Fibroblast of skin of right quadriceps (primary cell): ENCODE measurements at places on chromosomes 5 and 9.

DNA sequence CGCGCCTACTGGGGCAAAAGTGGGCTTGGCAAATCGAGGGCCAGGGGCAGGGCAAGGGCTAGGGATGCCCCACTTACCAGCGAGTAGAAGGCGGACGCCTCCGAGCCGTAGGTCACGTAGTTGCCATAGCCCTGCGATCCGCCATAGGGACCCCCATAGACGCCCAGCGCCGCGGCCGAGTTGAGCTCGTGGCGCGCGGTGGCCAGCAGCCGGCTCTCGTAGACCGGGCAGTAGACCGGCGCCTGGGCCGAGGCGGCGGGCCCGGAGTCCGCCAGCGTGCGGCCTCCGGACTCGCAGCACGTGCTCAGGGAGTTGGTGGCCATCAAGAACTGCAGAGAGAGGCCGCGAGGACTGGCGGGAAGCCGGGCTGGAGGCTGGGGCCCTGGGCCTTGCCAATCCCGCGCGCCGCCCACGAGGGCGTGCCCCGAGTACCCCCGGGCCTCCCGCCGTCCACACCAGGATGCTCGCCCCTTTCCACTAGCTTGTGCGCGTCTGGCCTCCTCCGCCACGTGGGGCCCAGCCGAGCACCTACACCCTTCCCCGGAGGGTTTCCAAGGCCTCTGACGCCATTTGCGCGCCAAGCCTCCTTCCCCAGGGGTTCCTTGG lies 891 bp downstream of the IRX4 start:
- no peak for DNase-seq

DNA sequence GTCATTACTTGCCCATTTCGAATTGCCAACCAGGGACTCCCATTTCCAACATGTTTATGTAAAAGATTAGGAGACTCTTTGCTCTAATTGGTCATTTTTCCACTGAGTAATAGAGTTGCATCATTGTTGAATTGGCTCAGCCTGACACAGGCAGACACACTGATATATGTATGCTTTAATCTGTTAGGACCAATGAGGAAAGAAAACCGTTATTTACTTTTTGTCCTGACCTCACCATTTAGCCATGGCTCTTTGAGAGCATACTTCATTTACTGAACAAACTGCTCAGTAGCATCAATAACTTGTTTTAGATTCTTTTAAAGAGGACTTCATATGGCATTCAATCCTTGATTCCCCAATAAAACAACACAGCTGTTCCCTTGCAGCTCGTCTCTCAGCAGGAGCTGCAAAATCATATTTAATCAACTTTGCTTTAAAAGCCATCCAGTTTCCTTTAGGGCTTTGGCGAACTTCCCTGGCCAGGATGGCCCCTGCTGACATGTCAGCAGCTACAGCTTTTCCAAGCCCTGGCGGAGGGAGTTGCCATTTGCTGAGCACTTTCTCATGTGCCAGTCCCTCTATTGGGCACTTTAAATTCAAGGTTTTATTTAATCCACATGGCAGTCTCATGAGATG lies 251.5 kb upstream of the TNC start:
- peak; percentile 80 for DNase-seq

DNA sequence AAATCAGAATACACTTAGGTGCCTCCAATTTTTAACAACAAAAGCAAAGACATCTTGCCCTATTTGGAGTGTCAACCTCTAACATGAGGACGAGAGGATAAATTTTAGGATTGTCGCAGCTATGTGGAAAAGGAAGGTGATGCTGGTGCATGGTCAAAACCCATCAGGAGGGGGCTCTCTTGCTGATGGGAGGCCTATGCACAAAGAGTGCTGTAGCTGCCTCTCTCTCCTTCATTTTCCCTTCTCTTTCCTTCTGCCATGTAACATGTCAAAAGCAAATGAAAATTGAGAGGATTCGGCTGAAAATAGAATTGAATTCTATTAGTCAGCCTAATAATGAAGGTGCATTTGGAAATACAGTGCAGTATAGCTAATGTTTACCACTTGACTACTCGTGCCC lies 578.7 kb upstream of the ZNF462 start:
- DNase-seq: no peak

GRCh38 chr5:131776450-131776849 lies 20.4 kb downstream of the FNIP1 start:
- peak; percentile 26 for DNase-seq

GRCh38 chr5:74034733-74035132 lies 408.7 kb downstream of the ARHGEF28 start:
- DNase-seq: peak; percentile 68

- no peak for DNase-seq
Measured at GRCh38 chr9:113373256-113373655, 3.5 kb downstream of the HDHD3 start.

DNA sequence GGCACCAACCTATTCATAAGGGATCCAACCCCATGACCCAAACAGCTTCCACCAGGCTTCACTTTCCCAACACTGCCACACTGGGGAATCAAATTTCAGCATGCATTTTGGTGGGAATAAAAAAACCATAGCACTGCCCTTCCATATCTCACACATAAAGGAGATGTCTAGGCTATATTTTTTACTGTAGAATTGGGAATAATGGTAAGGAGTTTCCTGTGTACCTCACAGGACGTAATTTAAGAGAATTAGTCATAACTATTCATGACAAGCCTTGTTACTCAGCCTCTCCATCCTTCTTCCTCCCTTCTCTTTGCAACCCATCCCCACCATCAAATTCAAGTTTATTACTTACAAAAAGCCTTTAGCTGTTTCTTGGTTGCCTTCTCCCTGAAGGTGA lies 352.1 kb downstream of the MLLT3 start:
- DNase-seq: peak; percentile 60

- no peak for DNase-seq
Measured at GRCh38 chr5:151357097-151357496, 9.7 kb upstream of the SLC36A2 start.

- DNase-seq: peak; percentile 65
Measured at GRCh38 chr5:68290260-68290674, 74.7 kb downstream of the PIK3R1 start.
